ENCODE measurements at places on chromosomes 2 and 18.

DNA sequence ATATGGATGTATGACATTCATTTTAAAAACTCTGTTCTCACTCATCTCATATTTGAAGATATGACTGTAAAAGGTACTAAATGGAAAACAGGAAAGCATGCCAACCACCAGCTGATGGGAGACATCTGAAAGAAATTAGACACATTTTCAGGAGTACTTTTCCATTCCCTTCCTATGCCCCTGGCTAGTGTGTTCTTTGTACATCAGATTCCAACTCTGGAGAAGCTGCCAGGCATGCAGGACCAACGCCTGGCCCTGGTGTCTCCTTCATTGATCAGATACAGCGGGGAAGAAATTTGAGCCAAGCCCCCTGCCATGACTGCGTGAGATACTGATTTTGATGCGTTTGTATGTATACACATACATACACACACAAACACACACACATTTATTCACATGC is 599.0 kb upstream of the SYT4 start:
- DNase-seq: no peak

DNA sequence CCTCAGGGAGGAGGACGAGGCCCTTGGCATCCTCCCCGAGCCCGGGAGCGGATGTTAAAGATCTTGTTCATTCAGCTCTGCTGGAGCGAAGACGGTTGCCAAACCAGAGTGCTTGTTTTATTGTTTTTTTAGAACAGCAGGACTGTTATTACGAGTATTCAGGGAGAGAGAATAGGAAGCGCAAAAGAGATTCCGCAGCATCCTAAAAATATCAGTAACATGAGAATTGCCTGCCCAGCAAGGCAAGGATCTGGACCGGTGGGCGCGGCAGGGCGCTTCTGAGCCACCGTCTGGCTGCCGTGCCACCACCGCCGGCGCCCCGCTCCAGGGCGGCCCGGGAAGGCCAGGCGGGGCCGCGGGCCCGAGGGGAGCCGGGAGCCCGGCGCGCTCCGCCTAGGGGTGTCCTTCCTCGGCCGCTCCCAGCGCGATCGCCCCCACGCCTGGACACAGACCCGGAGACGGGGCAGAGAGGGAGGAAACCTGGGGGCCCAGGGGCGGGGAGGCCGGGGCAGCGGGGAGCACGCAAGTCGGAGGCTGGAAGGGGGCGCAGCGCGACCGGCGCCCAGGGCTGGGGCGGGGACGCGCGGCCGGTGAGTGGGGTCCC is 843 bp downstream of the CYS1 start:
- DNase-seq: no peak

GRCh38 chr18:38843291-38843690 is 1277.7 kb upstream of the CELF4 start:
- no peak for DNase-seq

DNA sequence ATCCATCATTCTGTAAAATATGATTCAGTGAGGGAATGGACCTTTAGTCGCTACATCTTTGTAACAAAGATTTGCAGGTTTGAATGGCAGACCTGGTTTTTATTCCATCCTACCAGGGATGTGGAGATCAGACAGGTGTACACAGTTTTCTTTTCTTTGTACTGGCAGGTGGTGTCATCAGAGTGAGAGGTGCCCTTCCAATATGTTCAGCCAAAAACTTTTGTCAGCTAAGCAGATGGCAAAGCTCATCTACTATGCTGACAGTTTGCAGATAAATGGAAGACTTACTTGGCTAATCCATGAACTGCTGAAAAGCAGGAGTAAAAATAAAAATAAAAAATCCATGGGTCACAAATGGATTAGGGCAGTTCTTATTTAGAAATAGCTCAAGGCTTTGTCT is 185.5 kb upstream of the DOK6 start:
- DNase-seq: no peak

- DNase-seq: no peak
Measured at GRCh38 chr2:204150721-204151120, 214.2 kb downstream of the ICOS start.

DNA sequence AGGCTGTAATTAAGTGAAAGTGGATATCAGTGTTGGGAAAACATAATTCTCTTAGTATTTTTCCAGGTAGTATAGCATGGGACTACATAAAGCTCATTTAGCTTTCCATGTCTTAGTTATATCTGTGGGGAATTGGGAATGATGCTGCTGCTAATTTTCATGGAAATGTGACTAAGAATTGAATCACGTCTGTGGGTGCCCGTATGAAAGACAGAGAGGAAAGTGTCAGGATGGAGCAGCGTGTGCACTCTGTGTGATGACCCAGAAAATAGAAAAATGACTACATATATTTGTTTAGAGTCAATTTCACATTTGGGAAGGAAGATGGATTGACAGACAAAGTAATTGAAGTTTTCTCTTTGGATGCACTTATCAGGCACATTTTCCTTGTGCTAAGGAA is 212.1 kb downstream of the PTPRM start:
- DNase-seq: no peak

Measured in NCI-H774 (cell line).